Stomach (tissue), 19 donors: ENCODE measurements at places on chromosomes 7 and 10. TPM values are rescaled to one million over a fixed set of nuclear protein-coding genes. Genes with fewer than 3 reads are reported as not detected.

DNA sequence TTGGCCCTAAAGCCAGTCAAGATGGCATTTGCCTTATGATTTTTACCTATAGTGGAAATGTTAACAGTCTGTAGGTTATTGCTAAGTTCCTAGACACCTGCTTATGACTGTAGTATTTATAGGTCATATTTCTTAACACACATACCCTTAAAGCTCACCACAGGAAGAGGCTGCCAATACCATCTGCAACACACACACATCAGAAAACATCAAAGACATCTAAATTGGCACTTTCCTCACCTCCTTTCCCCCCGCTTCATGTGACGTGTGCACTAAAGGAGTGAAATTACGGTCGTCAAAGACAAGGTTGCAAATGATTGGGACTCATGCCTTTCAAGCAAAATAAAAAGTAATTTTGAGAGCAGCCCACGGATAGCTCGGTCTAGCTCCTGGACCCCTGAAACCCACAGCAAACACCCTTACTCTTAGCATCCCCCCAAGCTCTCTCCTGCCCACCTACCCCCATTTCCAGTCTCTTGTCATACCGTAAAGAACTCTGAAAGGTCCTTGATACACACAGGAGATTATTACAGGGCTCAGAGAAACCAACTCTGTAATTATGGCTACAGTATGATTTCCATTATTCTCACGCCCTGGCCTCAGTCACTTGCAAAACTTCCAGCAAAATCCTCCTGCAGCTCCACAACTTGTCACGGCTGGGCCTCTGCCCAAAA lies 90.5 kb downstream of the PLXNA4 start:
- peaks cover 20% of the 10 kb centered on the region for H3K4me1 ChIP-seq
- no peaks in the 10 kb centered on the region for H3K27me3 ChIP-seq
- no peaks in the 10 kb centered on the region for H3K36me3 ChIP-seq
- DNase-seq: peak; percentile 86
- no peak overlapping the region for H3K27ac ChIP-seq
- H3K4me3 ChIP-seq: no peak overlapping the region

DNA sequence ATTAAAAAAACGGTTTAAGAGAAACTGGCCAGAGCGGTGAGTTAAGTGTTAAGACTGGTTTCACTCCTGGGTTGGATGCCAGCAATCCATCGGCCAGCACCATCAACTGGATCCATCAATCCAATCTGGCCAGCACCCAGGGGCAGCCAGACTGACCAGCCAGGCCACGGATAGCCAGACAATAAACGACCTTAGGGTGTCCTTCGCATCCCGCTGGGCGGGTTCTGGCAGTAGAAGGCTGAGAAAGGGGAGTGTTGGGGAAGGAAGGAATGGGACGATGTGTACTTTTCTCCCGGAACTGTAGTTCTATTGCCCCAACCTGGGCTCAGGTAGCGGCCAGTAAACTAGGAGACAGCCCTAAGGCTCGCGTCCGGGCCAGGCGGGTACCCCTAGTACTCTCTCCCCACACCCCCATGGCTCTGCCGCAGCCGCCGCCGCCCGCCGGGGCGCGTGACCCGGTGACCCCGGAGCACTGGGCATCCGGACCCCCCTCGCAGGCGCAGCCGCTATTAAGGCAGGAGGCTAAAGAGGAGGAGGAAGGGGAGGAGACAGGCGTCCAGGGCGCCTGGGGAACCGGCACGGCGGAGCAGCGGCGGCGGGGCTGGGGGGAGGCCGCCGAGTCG lies at the start of gene CASD1:
Gene CASD1 (plus strand): TSS at position 546 of the 623 bp plus-strand sequence. CDS start 276 bp downstream, outside the sequence.
- H3K27ac ChIP-seq: peak within 1 kb of the TSS; percentile 96
- peak; percentile 83 for DNase-seq
- H3K27me3 ChIP-seq: no peaks in the 10 kb centered on the region
- peaks cover 45% of the 10 kb centered on the region for H3K4me1 ChIP-seq

DNA sequence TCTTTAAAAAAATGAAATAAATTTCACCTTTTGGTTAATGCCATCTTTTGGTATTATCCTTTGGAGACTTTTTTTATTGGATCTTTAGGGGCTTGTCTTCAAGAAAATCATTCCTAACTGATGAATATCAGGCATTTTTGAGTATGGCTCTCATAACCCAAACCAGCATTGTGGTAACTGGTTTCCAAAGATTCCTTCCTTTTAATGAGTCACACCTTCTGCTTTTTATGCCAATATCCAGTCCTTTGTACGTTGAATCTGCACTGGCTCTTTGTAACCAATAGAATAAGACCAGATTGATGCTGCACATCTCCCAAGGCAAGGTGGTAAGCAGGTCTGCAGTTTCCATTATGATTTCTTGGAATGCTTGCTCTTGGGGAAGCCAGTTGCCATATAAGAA lies 89.1 kb downstream of the GPR158 start:
- H3K27me3 ChIP-seq: no peaks in the 10 kb centered on the region
- H3K4me3 ChIP-seq: no peak overlapping the region
- H3K4me1 ChIP-seq: no peaks in the 10 kb centered on the region
- no peak overlapping the region for H3K27ac ChIP-seq
- no peak for DNase-seq

Gene CPA2
- total RNA-seq: 4.1 TPM

DNA sequence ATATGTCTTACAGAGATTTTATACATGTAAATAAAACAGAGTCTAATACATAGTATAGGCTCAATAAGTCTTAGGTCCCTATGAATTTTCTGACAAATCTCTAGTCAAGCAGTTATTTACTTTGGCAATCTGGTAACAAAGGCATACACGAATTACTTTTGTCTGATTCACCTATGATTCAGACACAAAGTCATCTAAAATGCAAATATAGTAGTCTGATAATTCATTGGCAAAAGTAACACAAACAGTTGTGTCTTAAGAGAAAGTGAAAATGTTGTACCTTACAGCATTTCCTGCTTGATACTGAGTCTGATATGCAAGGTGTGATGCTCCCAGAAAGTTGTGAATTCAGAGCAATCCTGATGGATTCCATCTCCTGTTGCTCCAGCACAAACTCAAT lies 209.4 kb upstream of the PRSS1 start:
- H3K4me3 ChIP-seq: no peak overlapping the region
- no peaks in the 10 kb centered on the region for H3K4me1 ChIP-seq
- H3K27ac ChIP-seq: no peak overlapping the region
- no peaks in the 10 kb centered on the region for H3K27me3 ChIP-seq
- H3K36me3 ChIP-seq: no peaks in the 10 kb centered on the region

GRCh38 chr7:92276460-92276864 lies 30.7 kb downstream of the ANKIB1 start:
- H3K27me3 ChIP-seq: no peaks in the 10 kb centered on the region
- no peaks in the 10 kb centered on the region for H3K4me1 ChIP-seq
- H3K4me3 ChIP-seq: no peak overlapping the region
- no peak for DNase-seq

DNA sequence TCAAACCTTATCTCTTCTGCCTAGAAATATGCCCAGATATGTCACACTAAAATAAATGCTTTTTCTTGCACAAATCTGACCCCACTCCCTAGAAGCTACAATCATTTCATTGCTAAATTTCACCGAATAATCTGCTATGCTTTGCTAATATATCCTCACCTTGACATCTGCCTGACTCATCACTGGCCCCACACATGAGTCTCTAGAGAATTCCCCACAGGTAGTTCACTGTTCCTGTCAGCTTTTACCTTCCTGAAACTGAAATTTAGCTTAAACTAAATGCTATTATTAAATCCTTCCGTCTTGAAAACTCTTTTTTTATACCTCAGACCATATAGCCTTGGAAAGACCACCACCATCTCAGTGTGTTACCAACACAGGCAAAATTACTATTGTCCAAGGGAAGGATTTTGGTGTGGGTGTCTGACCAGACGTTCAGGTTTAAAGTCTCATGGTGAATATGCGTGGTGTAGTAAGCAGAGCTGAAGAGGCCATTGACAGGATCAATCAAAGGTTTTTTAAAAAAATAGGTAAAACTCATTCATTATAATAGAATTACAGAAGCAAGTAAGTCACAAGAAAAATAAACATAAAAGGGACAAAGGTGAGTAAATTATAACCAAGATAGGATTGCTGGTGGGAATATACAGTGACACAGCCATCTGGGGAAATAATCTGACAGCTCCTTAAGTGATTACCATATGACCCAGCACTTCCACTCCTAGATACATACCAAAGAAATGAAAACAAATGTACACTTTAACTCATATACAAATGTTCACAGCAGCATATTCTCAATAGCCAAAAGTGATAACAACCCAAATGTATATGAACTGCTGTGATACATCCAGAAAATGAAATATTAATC lies 173.5 kb downstream of the KMT2E start:
- no peak overlapping the region for H3K27ac ChIP-seq
- peak; percentile 30 for DNase-seq
- H3K27me3 ChIP-seq: no peaks in the 10 kb centered on the region
- no peak overlapping the region for H3K4me3 ChIP-seq
- no peaks in the 10 kb centered on the region for H3K36me3 ChIP-seq

Gene SPAM1
- not detected for total RNA-seq

Gene POLR2J2
- total RNA-seq: 1.3 TPM

DNA sequence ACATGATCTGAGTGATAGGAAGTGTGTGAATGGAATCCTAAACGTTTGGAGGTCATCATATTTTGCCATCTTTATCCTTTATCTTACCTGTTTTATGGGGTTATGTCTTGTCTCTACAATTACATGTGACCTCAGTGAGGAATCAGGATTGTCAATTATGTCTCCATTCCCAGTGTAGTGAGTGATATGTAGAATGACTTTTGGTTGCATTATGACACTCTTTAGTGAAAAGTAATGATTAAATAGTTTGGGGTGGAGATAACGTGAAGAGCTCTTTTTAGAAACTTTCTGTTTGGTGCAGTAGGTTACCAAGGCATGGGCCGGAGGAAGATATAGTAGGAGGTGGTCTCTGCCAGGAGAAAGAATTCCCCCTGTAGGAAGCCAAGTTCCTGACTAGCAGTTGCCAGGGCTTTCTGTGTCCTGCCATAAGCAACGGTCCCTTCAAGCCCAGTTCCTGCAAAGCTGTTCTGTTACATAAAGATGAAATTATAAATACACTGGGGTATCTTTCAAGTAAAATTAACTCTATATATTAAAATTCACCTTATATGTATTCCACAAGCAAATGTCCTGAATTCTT lies 228.2 kb downstream of the NSUN6 start:
- no peak overlapping the region for H3K4me3 ChIP-seq
- H3K36me3 ChIP-seq: no peaks in the 10 kb centered on the region
- H3K27me3 ChIP-seq: no peaks in the 10 kb centered on the region
- DNase-seq: no peak

DNA sequence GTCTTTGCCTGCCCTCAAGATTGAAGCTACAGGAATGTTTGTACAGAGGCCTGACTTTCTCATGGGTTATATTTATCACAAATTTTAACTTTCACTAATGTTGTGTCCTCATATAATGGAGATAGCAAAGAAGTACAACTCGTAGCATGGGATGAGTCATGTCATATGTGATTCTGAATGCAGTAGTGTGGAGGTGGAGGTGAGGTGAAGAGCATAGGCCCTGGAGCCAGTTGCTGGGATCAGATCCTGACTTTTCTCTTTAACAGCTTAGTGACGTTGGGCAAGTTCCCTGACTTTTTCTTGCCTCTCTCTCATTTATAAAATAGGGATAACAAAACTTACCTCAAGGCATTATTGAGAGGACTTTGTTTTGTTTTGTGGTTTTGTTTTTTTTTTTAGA lies 132.1 kb upstream of the IMMP2L start:
- no peak overlapping the region for H3K4me3 ChIP-seq
- no peak overlapping the region for H3K27ac ChIP-seq
- no peaks in the 10 kb centered on the region for H3K4me1 ChIP-seq
- no peak for DNase-seq
- H3K36me3 ChIP-seq: no peaks in the 10 kb centered on the region

GRCh38 chr10:6229290-6229689 lies 26.6 kb downstream of the PFKFB3 start:
- no peaks in the 10 kb centered on the region for H3K4me1 ChIP-seq
- H3K27ac ChIP-seq: no peak overlapping the region
- no peak overlapping the region for H3K4me3 ChIP-seq
- no peak for DNase-seq
- no peaks in the 10 kb centered on the region for H3K27me3 ChIP-seq

DNA sequence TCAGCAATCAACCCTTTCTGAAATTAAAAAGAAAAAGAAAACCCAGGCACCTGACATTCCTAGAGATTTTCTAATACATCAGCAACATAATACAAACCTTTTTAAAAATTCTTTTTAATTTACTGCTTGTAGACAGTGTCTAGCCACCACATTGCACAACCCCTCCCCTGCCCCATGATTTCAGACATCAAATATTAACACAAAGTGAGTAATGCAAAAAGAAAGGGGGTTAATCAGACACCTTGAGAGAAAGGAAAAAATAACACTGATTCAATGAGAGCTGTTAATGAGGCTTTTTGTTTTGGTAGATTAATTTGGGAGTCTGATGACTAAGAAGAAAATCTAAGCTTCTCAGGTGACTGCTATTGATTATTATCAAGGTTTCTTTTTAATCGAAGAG lies 55.3 kb downstream of the SLC25A13 start:
- H3K27me3 ChIP-seq: no peaks in the 10 kb centered on the region
- H3K4me3 ChIP-seq: no peak overlapping the region
- H3K4me1 ChIP-seq: peaks cover 8% of the 10 kb centered on the region
- DNase-seq: no peak
- no peak overlapping the region for H3K27ac ChIP-seq

GRCh38 chr10:129769381-129770116 lies 194.5 kb downstream of the EBF3 start:
- H3K4me1 ChIP-seq: no peaks in the 10 kb centered on the region
- H3K36me3 ChIP-seq: peaks cover 5% of the 10 kb centered on the region
- no peak overlapping the region for H3K4me3 ChIP-seq
- H3K27ac ChIP-seq: no peak overlapping the region
- DNase-seq: no peak
- H3K27me3 ChIP-seq: no peaks in the 10 kb centered on the region

Gene TMEM270
- total RNA-seq: not detected

DNA sequence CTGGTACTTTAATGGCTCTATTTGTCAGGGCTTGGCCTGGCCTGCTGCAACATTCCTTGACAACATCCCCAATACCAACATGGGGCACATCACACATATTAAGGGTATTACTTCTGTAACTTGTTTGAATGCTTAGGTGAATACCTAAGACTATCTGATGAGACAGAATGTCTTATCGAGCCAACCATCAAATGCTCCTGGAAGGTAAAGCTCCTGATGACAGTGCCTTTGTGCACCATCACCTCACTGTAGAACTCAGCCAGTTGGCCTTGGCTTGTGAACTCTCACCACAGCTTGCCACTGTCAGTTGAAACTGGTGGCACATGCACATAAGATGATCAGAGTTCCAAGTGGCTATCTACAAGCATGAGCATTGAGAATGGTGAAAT lies 3.7 kb upstream of the MYO1G start:
- no peak overlapping the region for H3K4me3 ChIP-seq
- DNase-seq: no peak
- H3K36me3 ChIP-seq: peaks cover 71% of the 10 kb centered on the region
- peaks cover 58% of the 10 kb centered on the region for H3K4me1 ChIP-seq
- H3K27me3 ChIP-seq: no peaks in the 10 kb centered on the region

DNA sequence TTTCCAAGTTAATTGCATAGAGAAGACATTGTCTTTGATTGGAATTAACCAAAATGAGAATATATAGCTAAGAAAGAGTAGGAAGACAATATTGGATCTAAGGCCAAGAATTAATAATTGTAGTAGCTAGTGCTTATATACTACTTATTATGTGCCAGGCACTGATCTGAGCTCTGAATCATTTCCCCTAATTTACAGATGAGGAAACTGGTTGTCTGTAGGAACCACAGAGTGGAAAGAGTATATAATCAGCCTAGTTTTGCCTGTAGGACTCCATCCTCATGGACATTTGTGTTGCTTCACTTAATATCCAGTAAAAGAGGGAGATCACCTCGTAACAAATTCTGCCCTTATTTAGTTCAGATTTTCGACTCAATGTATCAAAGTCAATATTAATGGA lies 127.9 kb downstream of the ARID5B start:
- no peaks in the 10 kb centered on the region for H3K36me3 ChIP-seq
- H3K27me3 ChIP-seq: no peaks in the 10 kb centered on the region
- no peaks in the 10 kb centered on the region for H3K4me1 ChIP-seq
- peak overlapping the region; percentile 43 for H3K27ac ChIP-seq
